Right ventricle myocardium inferior (tissue), 1 donor: ENCODE measurements at places on chromosomes 4 and X. TPM values are rescaled to one million over a fixed set of nuclear protein-coding genes. Genes with fewer than 3 reads are reported as not detected.

The IL3RA gene
- total RNA-seq: 8.1 TPM

The FAM90A26 gene
- total RNA-seq: not detected

The FGFBP2 gene
- 2.7 TPM for total RNA-seq

The MXRA5 gene
- 2.1 TPM for total RNA-seq

The SMIM9 gene
- not detected for total RNA-seq

The SSX2B gene
- total RNA-seq: not detected

The MAGEC2 gene
- total RNA-seq: not detected

The PAGE2B gene
- total RNA-seq: not detected

The HERC5 gene
- total RNA-seq: 1.6 TPM

The CFAP47 gene
- not detected for total RNA-seq

The MYOZ2 gene
- 748 TPM for total RNA-seq

GRCh38 chr4:183347566-183347965 is 25.3 kb upstream of the CLDN24 start:
- DNase-seq: no peak

DNA sequence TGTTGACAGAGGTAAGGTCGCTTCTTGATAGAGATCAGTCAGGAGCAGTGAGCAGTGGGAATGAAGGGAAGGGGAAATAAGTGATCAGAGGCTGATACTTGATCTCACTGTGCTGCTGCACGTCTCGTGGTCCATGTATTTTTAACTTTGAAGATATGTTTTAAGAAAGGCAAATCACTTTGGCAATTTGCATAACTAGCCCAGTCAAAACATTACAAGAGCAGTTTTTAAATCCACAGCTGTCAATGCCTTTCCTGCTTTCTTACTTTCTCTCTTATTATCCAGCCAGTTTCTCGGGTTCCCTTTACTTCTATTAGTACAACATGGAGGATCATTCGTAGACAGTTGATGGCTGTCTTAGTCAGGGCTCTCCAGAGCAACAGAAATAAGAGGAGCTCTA is 472.8 kb downstream of the TMA16 start:
- no peak for DNase-seq

DNA sequence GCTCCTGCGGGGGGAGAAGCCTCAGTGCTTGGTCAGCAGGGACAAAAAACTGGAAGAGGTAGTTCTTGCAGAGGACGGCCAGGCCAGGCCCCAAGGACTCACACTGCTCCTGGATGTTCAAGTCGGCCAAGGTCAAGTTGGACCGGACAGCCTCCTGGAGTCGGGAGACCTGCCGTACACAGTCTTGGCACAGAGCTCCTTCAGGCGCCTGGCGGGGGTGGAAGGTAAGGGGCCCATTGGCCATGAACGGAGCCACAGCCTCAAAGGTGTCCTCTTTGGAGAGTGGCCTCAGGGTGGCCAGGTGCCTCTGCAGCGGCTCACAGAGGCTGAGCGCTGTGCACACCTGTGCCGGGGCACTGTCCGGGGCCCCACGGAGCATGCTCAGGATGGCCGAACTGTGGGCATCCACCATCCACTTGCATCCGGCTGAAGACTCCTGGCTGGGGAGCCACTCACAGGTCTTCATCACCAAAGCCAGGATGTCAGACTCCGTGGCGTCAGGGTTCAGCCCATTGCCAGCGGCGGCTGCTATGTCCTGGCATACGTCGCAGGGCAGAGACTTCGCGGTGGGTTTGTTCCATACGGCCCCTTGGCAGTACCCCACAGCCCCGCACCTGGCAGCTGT is 477 bp downstream of the PSAPL1 start:
- peak; percentile 67 for DNase-seq

- no peak for DNase-seq
Measured at GRCh38 chr4:172871381-172871780, 297.2 kb upstream of the GALNT7 start.

- DNase-seq: no peak
Measured at GRCh38 chr4:122847931-122848330, 21.3 kb downstream of the FGF2 start.

- no peak for DNase-seq
Measured at GRCh38 chrX:143601809-143602208, 34.1 kb downstream of the SLITRK4 start.

GRCh38 chr4:79576429-79576753 is 168.4 kb upstream of the GK2 start:
- DNase-seq: no peak

- DNase-seq: no peak
Measured at GRCh38 chrX:150752124-150752523, 58.9 kb downstream of the MTMR1 start.

DNA sequence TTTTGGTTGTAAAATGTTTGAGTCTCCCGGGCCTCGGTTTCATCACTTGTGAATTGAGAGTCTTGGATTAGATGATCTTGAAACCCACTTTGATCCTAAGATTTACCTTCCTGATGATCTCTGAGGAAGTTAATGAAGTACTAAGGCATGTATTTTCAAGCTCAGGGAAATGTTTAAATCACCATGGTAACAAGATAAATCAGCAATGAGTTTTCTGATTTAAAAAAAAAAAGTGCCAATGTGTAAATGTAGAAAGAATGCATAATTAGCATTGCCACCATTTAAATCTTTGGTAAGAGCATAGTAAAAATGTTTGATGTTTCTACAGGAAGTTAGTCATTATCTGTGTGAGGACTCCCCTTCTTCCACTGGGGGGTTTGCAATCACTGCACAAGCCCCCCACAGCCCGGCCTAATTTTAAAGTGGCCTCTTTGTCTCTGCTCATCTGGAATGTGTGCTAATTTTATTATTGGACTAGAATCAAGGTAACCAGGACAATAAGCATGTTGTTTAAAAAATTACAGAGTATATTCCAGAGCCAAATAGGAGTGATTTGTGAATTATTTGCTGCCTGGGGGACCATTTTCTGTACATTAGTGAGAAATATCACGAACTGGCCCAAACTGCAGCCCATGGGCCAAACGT is 93.6 kb downstream of the SLC34A2 start:
- DNase-seq: no peak

DNA sequence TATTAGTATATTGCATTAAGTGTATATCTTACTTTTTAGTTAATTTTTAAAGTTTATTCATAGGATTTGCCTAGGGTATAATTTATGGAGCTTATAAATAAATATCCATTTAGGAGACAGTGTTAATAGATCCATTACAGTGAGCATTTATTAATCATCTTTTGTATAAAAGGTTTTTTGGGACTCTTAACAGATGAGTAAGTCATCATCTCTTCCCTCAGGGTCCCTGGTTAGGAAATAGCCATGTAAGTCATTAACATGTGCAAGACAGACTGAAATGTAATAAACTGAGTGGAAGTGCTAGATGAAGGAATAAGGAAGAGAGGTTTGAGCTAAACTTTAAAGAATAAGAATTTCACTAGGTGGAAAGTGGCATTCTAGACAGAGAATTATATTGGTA is 69.2 kb downstream of the PAQR3 start:
- DNase-seq: no peak

- no peak for DNase-seq
Measured at GRCh38 chr4:158870282-158870625, 101.4 kb downstream of the FNIP2 start.

DNA sequence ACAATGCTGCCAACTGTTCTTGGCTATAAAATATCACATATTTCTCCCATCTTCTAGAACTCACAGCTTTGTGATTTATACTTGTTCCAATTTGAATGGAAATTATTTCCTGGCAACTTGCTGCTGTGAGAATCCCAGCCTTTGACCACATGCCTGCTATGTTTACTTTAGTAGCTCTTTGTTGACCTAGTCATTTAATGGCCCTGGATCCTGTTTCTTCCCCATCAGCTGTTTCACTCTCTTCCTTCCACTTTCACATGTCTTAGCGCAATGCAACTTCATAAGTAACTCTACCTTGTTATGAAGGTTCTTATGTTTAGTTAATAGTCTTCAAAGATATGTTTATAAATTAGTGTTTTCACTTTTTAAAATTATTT is 1973.6 kb upstream of the AGA start:
- DNase-seq: no peak

- DNase-seq: no peak
Measured at GRCh38 chr4:515251-515650, 16.2 kb downstream of the PIGG start.

DNA sequence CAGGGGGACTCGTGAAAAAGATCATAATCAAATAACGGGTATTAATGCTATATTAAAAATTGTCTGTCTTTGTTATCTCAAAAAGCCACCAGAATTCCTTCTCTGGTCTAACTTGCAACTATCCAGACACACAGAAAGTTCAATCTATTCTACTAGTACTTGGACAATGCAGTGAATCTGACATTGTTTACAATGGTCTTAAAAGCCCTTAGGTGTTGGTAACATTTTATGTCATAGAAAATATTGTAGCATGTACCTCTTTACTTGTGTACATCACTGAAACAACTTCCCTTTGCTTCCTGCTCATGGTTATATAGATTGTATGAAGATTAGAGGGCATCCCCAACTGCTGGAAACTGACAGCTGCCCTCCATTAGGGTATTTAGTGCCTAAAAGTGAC is 71.1 kb upstream of the PPP3CA start:
- no peak for DNase-seq

DNA sequence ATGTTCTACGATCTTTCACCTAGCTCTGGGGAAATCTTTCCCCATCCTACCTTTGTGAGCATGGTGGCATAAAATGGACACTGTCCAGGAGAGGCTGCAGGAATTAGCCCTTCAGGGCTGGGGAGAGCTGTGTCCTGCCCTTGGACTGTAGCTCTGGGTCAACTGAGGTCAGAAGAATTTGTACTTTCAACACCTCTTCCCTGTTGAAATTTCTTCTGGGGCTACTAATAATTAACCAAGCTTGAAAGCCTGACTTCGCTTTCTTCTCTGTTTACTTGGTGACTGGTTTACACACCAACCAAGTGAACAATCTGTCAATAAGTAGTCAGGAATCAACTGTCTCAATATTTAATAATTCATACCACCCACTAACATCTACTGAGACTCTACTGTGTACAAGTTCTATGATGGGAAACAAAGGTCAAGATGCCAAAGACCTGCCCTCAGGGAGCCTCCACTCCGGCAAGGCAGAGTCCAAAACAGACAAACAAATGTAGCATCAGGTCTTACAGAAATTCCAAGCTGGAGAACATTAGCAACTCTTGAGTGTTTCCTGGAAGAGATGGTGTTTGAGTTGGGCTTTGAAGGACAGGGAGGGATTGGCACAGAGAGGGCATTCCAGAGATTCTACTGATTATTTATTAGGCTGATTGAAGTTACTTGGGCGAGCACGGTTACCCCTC is 113.1 kb downstream of the ENPP6 start:
- DNase-seq: no peak

- no peak for DNase-seq
Measured at GRCh38 chrX:13837290-13837745, 20.4 kb upstream of the GPM6B start.

DNA sequence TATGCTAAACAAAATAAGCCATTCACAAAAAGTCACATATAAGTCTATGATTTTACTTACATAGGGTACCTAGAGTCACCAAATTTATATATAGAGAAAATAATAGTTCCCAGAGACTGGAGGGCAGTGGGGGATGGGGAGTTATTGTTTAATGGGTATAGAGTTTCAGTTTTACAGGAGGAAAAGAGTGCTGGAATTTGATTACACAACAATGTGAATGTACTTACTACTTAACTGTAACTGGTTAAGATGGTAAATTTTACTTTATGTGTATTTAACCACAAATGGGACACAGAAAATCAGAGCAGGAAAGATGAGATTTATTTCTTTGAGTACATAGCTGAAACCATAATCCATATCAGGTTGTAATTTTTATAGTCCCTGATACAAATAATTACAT is 144.4 kb downstream of the TMA16 start:
- no peak for DNase-seq

DNA sequence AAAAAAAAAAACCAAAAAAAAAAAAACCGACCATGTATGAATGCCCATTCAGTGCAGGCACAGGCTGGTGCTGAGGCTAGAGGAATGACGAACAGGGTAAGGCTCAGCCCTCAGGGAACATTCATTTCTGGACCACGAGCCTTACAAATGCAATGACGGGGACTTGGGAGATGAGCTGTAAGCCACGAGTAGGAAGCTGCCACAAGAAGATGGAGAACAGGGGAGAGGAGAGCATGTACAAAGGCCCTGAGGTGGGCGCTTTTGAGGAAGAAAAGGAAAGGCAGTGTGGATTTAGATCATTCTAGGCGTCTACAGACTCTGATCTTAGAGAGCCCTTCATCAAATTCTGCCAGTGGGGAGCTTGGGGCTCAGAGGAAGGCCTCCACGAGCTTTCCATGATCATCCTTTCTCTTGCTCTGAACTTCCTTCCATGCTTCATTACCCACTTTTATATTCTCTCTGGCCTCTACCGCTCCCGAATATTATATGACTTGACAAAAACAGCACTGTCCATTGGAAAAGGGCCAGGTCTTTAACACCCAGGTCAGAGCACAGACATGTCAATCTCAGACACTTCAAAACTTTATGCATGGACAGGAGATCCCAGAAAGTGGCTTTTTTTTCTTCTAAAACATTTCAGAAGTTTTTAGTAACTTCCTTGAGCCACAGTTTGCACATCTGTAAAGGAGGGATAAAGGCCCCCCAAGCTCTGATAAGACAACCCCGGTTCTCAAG is 3.3 kb upstream of the ZNF518B start:
- DNase-seq: no peak

DNA sequence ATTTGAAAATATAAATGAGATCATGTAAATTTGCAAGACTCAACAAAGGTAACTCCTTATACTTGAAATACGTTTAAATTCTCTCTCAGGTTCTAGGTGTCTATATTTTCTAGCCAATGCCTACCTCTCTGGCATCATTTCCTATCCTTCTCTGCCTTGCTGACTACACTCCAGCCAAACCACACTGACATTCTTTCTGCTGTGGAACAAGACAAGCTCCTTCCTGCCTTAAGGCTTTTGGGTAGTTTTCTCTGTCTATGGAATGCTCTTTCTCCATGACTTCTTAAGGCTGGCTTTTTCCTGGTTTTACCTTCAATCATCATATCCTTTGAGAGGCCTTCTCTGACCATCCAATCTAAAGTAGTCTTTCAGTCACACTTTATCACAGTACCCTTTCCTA is 201.0 kb downstream of the SPRY1 start:
- no peak for DNase-seq

DNA sequence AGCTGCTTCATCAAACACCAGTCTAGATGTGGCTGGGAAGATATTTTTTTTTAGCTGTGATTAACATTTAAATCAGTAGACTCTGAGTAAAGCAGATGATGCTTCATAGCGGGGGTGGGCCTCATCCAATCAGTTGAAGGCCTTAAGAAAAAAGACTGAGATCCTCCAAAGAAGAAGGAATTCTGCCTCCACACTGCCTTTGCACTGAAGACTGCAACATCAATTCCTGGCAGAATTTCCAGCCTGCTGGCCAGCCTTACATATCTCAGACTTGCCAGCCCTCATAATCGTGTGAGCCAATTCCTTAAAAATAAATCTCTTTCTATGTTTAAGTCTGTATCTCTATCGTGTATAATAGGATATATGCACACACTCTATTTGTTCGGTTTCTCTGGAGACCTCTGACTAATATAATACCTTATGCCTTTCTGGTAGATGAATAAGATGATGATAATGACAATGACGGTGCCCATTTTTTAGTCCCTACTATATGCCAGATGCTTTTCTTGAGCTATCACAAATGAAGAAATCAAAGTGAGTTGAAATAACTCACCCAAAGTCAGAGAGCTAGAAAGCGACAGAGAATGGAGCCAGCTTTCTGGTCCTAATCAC is 66.1 kb upstream of the SOD3 start:
- no peak for DNase-seq
